ENCODE measurements at places on chromosomes 7 and 10.

GRCh38 chr10:114347241-114347640, 57.1 kb downstream of the AFAP1L2 start:
- DNase-seq, result no peak

DNA sequence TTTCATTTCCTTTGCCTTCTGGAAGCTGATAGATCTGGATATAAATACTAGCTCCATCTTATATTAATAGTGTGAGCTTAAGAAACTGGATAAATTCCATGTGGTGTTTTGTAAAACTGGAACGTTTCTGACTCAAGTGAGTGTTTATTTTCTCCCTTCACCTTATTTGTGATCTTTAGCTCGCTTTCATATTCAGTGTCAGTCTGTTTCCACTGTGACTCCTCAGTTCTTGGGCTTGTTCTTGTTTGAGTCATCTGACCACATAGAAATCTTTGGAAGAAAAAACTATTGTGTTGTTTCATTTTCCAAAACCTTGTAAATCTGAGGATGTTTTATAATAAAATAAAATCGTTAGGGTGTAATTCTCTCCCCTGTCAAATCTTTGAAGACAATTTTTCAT, 186.4 kb downstream of the POLR1F start:
- peak; percentile 76 for DNase-seq

DNA sequence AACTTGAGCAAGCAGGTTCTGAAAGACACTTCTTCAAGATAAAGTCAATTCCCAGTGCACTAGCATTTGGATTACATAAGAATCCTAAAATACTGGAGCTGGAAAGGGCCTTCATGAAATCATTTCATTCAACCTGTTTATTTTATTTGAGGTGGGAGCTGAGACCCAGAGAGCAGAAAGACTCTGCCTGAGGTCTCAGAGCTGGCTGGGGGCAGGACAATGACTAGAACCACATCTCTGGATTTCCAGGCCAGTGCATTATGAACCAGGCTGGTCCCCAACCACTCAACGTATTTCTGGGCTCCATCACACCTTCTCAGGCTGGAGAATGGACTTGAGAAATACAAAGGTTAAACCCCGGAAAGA, 8.4 kb downstream of the ANXA11 start:
- no peak for DNase-seq

GRCh38 chr7:32905175-32905662, 13.7 kb upstream of the KBTBD2 start:
- DNase-seq, result peak; percentile 82

DNA sequence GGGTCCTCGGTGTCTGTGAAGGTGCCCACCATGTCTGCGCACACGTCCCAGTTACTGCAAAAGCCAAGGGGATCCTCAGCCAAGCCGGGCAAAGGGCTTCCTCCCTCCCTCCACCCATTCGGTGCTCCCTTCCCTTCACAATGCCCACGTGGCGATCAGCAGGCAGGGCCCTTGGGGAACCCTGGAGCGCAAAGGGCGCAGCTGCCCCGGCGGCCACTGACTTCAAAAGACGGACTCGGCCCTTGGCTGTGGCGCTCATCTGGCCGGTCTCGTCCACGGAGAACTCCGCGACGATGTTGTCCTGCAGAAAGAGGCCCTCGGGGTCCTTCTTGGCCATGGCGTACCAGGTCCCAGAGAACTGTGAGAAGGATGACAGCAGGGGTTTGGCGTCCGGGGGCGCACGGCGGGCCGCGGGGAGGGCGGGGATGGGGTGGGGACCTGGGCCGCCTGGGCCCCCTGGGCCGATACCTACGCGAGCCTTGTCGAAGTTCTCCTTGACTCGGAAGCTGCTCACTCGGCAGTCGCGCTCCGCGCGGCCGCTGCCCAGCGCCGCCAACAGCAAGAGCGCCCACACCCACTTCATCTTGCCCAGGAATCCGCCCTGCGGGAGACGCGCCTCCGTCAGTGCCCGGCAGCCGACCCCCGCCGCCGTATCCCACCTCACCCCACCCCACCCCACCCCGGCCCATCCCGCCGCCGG, 439 bp downstream of the RBP4 start:
- peak; percentile 13 for DNase-seq

- no peak for DNase-seq
These were observed 3.1 kb downstream of the ZNF777 start for GRCh38 chr7:149457766-149458165.

- no peak for DNase-seq
These were observed 83.3 kb upstream of the CREB5 start for GRCh38 chr7:28328822-28329660.

- no peak for DNase-seq
These were observed 13.5 kb downstream of the MACROH2A2 start for GRCh38 chr10:70066190-70066589.

GRCh38 chr10:82294874-82295378, 419.9 kb downstream of the NRG3 start:
- no peak for DNase-seq

GRCh38 chr10:21314906-21315644, 210.4 kb downstream of the SKIDA1 start:
- DNase-seq, result peak; percentile 69

- DNase-seq, result peak; percentile 24
These were observed 56.0 kb downstream of the THSD7A start for GRCh38 chr7:11776039-11776438.

DNA sequence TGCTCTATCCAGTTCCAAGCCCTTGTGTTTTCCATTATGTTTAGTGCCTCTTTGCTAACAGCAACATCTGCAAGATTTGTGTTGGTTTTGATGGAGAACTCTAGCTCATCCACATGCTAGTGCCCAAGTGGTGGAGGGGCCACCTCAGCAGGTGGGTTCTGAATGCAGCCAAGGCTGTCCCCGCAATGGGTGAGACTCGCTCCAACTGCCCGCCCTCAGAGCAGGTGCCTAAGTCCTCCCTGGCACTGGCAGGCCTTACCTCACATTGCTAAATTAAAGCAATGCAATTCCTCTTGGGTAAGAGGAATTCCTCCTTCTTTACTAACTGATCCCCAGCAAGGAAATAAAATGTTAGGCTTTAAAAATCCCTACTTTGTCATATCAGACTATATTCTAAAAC, 146.8 kb downstream of the ADCY1 start:
- no peak for DNase-seq

DNA sequence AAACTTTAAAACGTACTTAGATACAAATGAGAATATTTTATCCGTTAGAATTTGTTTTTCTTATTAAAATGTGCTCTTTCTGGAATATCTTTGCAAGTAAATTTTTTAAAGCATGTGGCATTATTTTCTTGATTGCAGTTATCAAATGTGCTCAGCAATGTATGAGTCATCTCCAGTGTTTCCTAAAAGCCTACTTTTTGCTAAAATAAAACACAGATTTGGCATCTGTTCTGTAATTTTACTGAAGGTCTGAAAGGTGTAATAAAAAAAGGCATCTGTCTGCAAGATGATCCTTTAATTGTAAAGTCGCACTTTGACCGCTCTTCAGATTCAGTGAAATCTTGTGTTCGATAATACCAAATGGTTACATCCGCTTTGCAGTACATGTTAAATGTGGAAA, 3.4 kb downstream of the GNAT3 start:
- DNase-seq, result peak; percentile 12

GRCh38 chr7:22765609-22766008, 38.6 kb downstream of the IL6 start:
- no peak for DNase-seq

DNA sequence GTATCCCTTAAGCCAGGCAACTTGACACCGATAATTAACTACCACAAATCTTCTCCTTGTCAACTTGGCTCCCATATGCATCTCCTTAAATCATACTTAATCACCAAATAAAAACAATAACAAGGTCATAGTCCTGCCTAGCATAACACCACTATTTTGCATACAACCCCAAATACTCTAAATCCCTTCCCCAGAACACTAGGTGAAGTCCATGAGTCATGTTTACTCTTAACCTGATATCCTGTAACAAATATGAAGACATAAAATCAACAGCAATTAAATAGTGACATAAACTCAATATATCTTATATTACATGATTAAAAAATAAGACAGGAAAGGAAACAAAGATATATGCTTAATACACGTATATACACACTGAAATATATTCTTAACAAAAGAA, 362.0 kb downstream of the ETV1 start:
- peak; percentile 26 for DNase-seq

- no peak for DNase-seq
These were observed 365.8 kb downstream of the BBS9 start for GRCh38 chr7:33495207-33495606.

- peak; percentile 17 for DNase-seq
These were observed 117.5 kb upstream of the UNC5B start for GRCh38 chr10:71094712-71095390.
